ENCODE measurements at places on chromosomes 3 and 15.

GRCh38 chr15:61404567-61404966 lies 175.5 kb upstream of the RORA start:
- DNase-seq: no peak

DNA sequence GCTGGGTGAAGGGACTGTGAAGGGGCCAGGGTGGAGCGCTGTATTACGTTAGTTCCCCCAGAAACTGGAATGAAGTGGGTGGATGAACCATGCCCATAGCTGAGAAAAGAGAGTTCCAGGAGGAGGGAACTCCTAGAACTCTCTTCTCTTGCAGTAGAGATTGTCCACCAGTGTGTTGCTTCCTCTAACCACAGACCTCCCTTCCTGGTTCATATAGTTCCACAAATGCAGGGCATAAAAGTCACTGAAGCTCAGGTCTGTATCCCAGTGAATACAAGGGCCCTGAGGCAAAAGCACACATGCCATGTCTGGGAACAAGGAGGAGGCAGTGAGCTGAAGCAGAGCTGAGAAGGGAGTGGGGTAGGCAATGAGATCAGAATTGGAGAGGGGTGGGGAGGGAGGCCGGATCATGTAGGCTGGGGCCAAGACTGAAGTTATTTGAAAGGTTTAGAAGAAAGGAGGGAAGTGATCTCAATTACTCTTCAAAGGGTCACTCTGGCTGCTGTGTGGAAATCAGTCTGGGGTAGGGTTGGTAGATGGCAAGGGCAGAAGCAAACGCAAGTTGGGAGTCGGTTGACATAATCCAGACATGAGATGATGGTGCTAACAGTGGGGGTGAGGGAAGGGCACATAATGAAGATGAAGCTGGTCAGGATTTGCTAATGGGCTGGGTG lies 6.5 kb downstream of the A4GNT start:
- DNase-seq: peak; percentile 50

- DNase-seq: no peak
Observed at GRCh38 chr15:33069161-33069560, 125.4 kb downstream of the FMN1 start.

GRCh38 chr3:183650554-183650953 lies 15.1 kb downstream of the KLHL24 start:
- no peak for DNase-seq

- DNase-seq: no peak
Observed at GRCh38 chr15:100966997-100967396, 47.8 kb downstream of the LRRK1 start.

All from AG08396 (cell line).